ENCODE measurements at places on chromosomes 6 and 20. TPM values are rescaled to one million over a fixed set of nuclear protein-coding genes. Genes with fewer than 3 reads are reported as not detected.

Gene RSPH9
- not detected for total RNA-seq

Gene ARMC2
- total RNA-seq: 3.6 TPM

Gene LHFPL5
- not detected for total RNA-seq

Gene BPIFB2
- not detected for total RNA-seq

DNA sequence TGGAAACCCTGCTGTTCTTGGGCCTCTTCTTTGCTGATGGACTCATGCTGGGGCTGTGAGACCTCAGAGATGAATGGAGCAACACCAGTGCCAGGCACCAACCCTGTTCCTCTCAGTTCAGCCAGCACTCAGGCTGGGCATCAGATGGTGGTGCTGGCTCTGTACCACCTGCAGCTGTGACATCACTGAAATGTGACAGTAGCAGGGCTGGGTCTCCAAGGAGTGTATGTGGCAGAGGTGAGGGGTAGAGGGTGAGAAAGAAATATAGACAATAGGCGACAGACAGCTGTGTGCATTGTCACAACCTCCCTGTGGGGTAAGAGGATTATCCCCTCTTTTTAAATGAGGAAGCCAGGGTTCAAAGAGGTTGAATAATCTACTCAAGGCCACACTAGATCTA is at the start of gene TP53TG5:
Gene TP53TG5 (minus strand): TSS at position 135 of the 400 bp plus-strand sequence. CDS start 89 bp downstream, at position 46.
- no peak for DNase-seq

GRCh38 chr6:18166312-18167036 is 11.3 kb downstream of the KDM1B start:
- no peak for DNase-seq

- no peak for DNase-seq
Observed at GRCh38 chr6:166361077-166361429, 18.7 kb upstream of the SFT2D1 start.

DNA sequence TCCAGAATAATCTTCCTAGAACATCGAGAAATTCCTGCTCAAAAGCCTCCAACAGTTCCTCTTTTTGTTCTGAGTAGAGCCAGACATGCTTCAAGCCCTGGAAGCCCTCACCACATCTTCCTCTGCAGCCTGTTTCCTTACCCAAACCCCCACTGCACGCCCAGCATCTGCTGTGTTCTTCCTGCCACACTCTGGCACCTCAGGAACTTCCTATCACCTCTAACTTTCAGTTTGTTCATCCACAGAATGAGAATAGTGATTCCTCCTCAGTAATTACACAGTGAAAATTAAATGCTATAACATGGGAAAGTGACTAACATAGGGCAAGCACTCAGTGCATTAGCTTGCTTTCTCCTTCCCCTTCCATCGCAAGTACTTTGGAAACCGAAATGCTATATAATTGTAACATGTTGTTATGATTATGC is 26.3 kb downstream of the C6orf89 start:
- DNase-seq: no peak

GRCh38 chr6:94584211-94584610 is 993.1 kb upstream of the MANEA start:
- no peak for DNase-seq

DNA sequence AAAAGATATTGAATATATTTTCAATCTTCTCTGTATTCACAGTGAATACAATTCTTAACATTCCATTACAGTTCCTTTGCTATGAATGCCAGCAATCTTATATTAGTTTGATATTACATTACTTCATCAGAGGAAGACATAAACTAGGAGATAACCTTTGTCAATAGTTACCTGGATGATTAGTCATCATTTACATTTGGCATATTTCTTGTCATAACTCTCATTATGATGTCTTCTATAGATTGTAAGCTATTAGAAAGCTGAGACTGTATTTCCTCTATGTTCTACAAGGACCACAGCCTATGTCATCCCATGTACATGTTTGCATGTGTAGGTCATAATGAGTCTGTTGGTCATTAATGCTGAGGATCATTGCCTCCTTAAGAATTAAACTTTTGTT is 7.8 kb upstream of the PTPRK start:
- DNase-seq: no peak

DNA sequence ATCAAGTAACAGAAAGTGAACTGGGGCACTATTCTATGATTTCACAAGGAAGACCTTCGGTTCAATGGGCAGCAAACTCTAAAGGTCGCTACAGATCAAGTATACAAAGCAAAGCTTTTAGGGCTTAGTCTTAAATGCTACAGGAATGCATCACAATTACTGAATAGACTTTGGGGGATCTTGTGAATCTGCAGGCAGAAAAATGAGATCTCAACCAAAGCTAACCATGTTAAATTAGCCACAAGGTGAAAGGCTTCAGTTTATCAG is 98.0 kb upstream of the TMEM30A start:
- no peak for DNase-seq

- no peak for DNase-seq
Observed at GRCh38 chr6:114176726-114177125, 166.1 kb downstream of the HS3ST5 start.

DNA sequence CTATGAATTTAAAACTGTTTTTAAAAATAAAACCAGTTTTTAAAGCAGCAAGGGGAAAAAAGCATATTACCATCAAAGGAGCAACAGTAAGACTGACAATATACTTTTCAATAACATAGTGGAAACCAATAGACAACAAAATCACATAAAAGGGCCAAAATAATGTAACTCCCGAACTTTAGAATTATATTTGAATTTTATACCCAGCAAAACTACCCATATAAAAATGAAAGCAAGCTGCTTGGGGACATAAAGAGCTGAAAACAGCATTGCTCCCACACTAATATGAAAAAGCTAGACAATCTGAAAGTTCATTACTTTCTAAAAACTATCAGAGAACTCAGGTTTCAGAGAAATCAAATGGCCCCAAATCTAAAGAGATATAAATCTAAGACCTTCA is 199.4 kb upstream of the ARID1B start:
- DNase-seq: no peak

DNA sequence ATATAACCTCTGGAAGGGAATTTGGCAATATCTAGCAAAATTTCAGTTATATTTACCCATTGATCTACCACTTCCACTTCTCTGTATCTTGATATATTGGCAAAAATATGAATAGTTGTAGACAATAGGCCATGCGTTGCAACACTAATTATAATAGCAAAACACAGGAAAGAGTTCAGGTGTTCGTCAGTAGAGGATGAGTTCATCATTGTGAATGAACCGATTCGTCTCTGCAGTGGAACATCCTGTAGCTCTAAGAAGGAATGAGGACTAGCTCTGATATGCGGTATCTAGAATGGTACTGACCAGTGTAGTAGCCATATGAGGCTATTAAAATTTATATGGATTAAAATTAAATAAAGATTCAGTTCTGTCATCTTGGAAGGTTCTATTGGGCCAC is 8.3 kb downstream of the FAM83D start:
- no peak for DNase-seq

DNA sequence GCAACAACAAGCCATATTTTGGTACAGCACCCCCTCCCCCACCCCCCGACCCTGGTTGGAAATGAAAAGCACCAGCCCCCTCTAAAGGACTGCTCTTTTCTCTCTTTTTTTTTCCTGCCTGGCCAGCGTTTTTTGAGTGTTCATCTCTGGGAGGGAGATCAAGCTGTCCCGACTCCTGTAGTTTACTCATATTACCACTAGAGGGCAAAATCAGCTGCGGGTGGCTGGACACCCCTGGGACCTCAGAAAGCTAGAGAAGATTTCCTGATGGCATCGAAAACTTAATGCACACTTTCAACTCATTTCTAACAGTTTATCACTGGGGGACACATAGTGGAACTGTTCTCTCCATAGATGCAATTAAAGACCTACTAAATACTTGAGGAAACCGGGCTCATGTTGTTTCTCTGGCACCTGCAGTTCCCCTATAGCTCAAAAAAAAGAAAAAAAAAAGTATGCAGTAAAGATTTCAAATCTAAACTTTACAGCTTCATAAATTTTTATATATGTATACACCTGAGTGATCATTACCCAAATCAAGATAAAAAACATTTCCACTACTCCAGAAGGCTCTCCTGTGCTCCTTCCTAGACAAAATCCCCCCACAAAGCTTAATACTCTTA is 24.4 kb downstream of the CNBD2 start:
- peak; percentile 44 for DNase-seq

GRCh38 chr6:56091159-56091869 is 156.1 kb downstream of the COL21A1 start:
- DNase-seq: no peak

DNA sequence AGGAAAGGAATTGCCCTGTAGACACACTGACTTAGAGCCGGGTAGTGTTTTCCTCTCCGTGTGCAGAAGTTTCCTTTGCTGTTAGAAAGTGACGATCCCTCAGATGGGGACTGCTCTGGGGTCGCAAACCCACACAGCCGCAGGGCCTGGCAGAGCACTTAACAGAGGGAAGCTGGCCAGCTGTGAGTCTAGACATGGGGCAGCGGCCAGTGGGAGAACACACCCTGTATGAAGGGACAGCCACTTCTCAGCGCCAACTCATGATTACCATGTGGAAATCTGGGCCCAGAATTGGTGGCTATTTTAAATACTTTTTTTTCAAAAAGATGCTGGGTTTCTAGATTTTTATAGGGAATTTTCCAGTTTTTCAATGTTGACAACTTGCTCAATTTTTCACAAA is 39.4 kb downstream of the SLC9A8 start:
- DNase-seq: no peak

DNA sequence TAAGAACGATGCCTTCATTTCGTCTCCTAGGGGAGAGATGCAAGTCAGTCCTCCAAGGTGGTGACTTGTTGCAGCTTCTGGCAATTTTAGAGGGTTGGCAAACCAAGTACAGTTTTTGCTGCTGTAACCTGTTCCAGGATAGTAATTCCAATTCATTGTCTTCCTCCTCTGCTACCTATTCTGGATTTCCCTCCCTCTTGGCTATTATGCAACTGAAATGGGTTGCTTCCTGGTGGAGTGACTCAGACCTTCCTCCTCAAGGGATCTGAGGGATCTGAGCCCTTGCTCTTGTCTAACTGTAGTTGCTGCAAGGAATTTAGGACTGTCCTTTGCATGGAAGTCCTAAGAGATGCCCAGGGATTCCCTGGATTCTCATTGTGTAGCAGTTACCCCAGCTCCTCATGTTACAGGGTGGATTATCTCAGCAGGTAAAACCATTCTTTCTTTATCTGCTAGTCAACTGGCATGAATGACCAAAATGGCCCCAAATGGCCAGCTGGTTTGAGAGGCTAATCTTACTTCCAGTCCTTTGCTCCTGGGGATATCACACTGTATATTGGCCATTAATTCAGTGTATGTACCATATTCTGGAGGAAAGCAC is 17.6 kb upstream of the ELMO2 start:
- DNase-seq: no peak

DNA sequence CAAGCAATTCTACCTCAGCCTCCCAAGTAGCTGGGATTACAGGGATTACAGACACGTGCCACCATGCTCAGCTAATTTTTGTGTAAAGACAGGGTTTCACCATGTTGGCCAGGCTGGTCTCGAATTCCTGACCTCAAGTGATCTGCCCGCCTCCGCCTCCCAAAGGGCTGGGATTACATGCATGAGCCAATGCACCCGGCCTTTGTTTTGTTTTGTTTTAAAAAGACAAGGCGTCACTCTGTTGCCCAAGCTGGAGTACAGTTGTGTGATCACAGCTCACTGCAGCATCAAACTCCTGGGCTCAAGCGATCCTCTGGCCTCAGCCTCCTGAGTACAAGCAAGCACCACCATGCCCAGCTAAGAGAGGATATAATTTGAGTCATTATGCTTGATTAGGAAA is 5.4 kb downstream of the SERINC3 start:
- no peak for DNase-seq

Data from transverse colon (tissue), 4 donors.